ENCODE measurements at places on chromosomes 11 and 22.
A peak's percentile ranks its signal among the peaks of the same experiment; 100 is the strongest.

- no peak for DNase-seq
Observed at GRCh38 chr22:31144223-31144622, 3.9 kb upstream of the PLA2G3 start.

DNA sequence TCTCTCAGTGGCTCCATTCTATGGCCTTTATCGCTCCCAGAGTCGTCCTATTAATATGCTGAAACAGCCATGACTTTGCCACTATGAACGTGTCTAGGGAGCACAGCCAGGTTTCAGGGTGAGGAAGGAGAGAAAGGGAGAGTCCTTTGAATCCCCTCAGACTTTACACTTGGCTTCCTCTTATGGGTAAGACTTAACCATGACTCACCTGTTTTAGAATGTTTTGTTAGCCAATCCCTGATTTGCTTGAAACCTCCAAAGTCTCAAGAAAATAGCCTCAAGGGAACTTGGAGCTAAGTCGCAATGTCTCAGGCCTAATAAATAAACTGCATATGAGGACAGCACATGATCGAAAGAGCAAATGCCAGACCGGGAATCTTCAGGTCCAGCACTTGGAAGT, 131.2 kb upstream of the RCN1 start:
- DNase-seq, result no peak

DNA sequence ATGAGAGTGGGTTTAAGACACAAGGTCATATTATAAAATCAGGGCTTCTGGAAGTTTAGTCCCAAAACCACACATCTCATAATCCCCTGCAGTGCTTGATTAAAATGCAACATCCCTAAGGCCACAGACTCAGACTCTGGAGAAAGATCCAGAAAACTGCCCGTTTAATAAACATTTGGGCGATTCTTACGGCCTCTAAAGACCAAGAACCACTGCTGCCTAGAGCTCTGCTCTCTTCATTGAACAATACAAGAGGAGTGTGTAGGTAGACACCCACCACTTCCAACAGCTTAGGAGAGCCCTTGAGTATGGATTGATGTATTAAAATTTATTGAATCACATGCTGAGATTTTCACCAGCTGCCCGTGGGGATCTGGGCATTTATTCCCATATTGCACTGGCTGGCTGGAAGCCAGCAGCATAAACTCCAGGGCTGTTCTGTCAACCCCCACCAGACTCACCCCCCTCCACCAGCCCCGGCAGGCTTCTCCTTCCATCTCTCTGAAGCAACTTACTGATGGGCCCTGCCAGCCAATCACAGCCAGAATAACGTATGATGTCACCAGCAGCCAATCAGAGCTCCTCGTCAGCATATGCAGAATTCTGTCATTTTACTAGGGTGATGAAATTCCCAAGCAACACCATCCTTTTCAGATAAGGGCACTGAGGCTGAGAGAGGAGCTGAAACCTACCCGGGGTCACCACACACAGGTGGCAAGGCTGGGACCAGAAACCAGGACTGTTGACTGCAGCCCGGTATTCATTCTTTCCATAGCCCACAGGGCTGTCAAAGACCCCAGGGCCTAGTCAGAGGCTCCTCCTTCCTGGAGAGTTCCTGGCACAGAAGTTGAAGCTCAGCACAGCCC, 749 bp upstream of the BEST1 start:
- peak; percentile 84 for DNase-seq

DNA sequence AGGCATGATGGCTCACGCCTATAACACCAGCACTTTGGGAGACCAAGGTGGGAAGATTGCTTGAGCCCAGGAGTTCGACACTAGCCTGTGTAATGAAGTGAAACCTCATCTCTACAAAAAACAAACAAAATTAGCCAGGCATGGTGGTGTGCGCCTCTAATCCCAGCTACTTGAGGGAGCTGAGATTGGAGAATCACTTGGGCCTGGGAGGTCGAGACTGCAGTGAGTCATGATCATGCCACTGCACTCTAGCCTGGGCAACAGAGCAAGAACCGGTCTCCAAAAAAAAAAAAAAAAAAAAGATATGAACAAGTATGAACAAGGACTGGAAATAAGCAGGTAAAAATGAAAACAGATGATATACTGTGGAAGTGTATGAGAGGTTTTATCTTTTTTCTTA, 54.1 kb upstream of the SOX6 start:
- no peak for DNase-seq

DNA sequence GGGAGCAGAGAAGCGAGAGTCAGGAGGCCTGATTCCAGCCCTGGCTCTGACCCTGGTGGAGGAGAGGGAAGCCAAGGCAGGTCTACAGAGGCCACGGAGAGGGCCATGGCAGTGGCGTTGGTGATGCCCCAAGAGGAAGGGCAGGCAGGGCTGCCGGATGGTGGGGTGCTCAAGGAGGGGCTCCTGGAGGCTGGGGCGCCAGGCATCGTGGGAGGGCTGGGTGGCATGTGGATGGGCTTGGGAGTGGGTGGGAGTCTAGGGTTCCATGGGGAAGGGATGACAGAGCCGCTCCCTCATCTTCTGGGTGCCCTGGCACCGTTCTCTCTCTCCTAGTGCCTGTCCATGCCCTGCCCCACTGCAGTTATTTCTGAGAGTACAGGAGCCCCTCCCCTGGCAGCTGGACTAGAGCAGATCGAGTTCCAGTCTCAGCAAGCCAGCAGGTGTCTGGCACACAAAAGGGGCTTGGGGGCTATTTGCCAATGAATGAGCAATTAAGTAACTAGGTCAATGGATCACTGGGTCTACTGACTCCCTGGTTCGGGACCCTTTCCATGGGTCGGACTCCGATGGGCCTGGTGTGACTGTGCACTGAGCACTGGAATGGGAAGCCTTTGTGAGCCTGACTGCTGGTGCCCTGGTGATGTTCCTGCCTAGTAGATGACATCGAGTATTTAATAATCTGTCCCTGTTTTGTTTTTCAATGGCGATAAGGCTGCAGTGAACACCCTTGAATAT, 570.0 kb downstream of the TBC1D22A start:
- DNase-seq, result no peak
